ENCODE measurements at places on chromosomes 5 and 9. TPM values are rescaled to one million over a fixed set of nuclear protein-coding genes. Genes with fewer than 3 reads are reported as not detected.

Gene ACOT12
- not detected for total RNA-seq

Gene OR1J4
- not detected for total RNA-seq

Gene ACTBL2
- not detected for total RNA-seq

DNA sequence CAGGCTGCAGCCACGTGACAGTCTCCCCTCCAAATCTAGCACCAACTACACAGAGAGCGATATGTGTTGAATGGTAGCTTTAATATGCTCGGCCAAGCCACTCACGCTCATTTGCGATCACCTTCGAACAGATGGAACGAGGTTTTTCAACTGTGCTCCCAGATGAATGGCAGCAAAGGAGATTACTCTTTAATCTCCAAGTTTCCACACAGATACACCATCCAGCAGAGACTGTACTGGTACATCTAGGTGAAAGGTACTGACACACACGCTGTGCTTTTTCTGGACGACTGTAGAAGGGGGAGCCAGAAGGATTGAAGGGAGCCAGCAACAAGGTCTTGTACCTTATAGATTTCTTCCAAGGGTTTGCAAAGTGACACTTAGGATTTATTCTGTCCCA, 263.9 kb downstream of the NR3C1 start:
- DNase-seq = no peak

DNA sequence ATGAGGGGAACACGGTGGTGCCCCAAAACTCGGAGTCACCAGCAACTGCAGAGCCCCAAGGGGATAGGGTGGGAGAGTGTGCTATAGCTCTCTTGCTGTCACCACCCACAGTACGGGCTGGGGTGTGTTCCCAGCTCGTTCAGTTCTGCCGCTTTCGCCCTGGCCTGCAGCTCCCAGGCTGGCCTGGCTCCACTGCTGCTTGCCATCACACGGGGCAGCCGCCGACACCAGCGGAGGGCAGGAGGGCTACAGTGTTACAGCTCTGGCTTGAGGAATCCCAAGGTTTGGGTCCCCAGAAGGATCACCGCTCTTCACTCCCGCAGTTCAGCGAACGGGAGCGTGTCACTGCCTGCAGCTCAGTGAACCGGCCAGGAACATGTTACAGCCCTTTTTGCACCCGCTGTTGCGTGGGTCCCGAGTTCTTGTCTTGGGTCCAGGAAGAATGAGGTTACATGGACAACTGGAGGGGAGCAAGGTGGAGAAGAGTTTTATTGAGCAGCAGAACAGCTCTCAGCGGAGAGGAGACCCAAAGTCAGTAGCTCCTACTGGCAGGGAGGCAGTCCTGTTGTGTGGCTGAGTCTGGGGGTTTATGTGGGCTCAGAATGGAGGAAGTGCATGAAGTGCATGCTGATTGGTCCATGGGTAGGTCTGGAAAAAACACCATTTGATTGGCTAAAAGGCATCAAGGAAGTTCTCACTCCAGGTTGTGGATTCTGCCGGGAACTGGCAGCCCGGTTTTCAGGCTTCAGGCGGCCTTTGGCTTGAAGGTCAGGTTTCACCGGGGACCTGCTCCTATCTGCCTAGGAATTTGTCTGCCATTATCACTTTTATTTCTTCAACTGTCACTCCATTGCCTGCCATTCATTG, 113.4 kb downstream of the EHMT1 start:
- DNase-seq = no peak

Gene IFNK
- not detected for total RNA-seq

DNA sequence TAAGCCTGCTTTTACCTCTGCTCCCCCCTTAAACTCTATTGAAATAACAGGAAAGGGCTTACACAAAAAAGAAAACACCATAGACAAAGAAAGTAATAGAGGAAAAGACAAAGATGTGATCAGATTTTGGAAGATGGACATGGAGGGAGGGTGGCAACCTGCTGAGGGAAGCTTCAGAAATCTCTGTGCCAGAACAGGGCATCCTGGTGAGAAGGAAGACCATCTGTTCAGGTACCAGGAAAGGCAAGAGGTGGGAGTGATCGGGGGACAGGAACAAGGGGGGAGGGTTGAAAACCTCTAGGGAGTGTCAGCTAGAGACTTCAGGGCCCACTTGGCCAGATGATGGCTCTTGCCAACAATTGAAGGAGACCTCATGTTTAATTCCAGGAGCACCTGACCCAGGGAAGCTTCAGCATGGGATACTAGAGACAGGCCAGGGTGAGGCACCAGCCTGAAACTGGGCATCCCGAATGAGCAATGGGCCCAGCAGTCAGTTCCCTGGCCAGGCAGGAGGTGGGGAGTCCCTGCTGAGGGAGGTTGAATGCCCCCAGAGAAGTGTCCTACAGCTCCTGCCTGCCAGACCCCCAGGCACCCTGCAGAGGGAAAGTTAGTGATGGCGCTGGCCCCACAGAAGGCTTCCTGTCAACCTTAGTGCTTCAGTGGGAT, 8.2 kb downstream of the SQSTM1 start:
- no peak for DNase-seq

GRCh38 chr5:96655506-96655905, 6.7 kb upstream of the CAST start:
- DNase-seq = no peak

Gene TICAM2
- total RNA-seq = 6.9 TPM

DNA sequence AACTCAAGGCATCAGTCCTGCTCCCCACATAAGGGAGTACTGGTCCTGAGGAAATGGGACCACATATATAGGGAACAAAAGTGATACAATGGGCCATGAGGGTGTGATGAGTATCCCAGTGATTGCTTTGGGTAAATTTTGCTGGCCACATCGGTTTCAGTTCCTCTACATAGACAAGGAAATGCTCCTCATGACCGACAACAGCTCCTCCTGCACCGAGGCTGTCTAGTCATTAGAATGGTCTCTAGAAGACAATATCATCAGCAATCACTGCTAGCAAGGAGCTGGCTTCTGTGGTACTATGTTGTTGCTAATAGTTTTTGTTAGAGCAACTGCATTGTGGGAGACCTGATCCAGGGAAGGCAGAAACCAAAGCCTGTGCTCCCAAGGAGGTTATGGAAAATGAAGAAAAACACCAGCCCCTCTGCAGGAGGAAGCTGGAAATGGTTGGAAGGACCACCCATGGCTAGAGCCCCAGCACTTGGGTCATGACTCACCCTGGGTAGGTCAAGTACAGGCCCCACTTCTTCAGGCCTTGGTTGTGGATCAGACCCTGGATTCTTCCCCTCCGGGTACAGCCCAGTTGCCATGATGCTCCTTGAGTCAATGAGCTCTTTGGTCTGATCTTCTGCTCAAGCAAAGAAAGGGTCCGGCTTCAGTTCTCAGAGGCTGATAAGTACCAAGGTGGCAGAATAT, 3.4 kb upstream of the CTSL start:
- no peak for DNase-seq

- no peak for DNase-seq
These were observed 53.9 kb downstream of the PAM start for GRCh38 chr5:102809033-102809432.

DNA sequence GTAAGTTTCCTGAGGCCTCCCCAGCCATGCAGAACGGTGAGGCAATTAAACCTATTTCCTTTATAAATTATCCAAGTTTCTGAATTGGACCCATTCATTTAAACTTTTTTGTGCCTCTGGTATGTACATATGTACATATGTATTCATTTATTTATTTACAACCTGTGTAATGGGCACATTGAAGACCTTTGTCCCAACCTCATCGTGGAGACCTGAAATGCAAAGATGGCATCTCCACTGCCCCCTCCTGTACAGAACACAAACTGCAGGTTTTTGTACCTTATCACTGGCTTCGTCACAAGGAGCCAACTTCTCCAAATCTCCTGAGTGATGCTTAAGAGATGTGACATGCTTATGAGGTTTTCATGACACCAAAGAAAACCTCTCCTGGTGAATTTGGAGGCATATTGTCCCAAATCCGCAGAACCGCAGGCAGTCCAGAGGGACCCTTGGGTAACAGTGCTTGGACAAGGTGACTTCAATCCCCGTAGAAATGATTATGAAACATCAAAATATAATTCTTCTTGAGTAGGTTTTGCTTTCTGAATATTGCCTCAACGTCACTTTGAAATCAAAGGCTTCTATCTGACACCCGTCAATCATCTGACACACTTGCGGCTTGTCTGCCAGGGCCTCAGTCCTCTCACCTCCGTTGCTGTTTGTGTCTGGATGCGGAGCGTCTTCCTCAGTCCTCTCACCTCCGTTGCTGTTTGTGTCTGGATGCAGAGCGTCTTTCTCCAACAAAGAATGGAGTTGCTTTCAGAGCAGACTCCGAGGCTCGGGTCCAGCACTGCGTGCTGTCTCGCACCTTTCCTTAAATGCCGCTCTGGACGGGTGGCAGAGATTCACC, 135.0 kb upstream of the IRX4 start:
- DNase-seq = no peak

GRCh38 chr9:93003552-93004407, 54.7 kb upstream of the SUSD3 start:
- peak; percentile 87 for DNase-seq

DNA sequence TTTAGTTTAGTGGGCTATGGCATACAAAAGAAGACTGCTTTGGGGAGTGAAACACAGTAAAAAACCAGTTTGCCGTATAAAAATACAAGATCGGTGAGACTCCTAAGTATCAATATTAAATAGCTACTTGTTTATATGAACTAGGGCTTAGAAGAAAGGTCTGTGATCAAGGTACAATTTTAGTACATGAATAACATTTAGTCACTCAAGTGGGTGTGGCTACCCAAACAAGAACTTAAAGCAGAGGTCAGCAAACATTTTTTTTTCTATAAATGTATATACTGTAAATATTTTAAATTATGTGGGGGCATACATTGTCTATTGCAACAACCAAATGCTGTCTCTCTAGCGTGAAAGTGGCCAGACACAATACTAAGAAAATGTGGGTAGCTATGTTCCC, 1452.5 kb upstream of the NUDT12 start:
- no peak for DNase-seq

Gene PCDHA11
- 0.38 TPM for total RNA-seq

Gene CKMT2
- total RNA-seq = 3.0 TPM

GRCh38 chr5:161546470-161547301, at the start of gene GABRB2:
Gene GABRB2 (minus strand): TSS chr5:161546725. CDS start chr5:161546643, 82 bp downstream.
- peak; percentile 78 for DNase-seq

- no peak for DNase-seq
These were observed 1.1 kb upstream of the LRRC70 start for GRCh38 chr5:62577488-62577887.

- no peak for DNase-seq
These were observed 1100.4 kb upstream of the EDIL3 start for GRCh38 chr5:85484982-85485574.

Gene PCA3
- total RNA-seq = not detected

DNA sequence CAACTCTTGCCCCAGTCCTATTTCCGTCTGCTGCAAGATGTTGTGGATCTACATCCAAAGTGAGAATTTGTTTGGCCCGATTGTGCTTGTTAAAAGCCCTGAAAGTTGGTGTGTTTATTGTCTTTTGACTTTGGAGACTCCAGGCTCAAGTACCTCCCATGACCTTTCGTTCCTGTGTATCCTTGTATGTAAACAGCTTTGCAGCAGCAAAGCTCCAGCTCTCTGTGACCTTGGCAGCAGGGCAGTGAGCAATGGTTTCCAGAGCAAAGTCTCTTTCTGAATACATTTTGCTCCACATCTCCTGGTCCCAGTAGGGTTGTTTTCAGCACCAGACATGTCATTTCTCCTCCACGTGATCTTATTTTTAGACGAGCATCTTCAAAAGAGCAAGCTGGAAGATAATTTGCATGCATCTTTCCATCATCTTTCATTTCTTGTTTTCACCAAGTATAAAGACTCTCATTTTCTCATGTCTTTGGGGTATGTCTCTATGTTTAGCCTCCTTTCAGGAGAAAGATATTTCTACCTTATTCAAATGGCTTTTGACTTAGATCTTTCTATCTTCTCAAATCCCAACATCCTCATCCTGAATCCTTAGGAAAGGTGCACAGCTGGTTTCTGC, 68.1 kb upstream of the ERCC6L2 start:
- DNase-seq = no peak

GRCh38 chr5:142713121-142713706, 27.3 kb upstream of the FGF1 start:
- peak; percentile 93 for DNase-seq

DNA sequence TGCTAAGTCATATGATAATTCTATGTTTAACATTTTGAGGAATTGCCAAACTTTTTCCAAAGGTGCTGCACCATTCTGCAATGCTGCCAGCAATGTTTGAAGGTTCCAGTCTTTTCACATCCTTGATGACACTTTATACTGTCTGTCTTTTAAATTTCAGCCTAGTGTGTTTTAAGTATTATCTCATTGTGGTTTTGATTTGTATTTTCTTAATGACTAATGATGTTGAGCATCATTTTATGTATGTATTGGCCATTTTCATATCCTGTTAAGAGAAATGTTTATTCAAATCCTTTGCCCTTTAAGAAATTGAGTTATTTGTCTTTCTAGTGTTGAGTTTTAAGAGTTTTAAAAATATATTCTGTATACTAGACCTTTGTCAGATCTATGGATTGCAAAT, 5.0 kb upstream of the TEX48 start:
- no peak for DNase-seq

- DNase-seq = no peak
These were observed 97.6 kb downstream of the BASP1 start for GRCh38 chr5:17314907-17315471.

GRCh38 chr5:35487233-35488025, 130.2 kb upstream of the SPEF2 start:
- no peak for DNase-seq

Gene RECK
- total RNA-seq = 20.1 TPM

GRCh38 chr5:115961381-115962238, 665 bp upstream of the LVRN start:
- no peak for DNase-seq

- no peak for DNase-seq
These were observed 9.6 kb downstream of the AIF1L start for GRCh38 chr9:131105952-131106351.

Gene IL7R
- total RNA-seq = 226 TPM

Gene ADAMTSL1
- total RNA-seq = 7.3 TPM

DNA sequence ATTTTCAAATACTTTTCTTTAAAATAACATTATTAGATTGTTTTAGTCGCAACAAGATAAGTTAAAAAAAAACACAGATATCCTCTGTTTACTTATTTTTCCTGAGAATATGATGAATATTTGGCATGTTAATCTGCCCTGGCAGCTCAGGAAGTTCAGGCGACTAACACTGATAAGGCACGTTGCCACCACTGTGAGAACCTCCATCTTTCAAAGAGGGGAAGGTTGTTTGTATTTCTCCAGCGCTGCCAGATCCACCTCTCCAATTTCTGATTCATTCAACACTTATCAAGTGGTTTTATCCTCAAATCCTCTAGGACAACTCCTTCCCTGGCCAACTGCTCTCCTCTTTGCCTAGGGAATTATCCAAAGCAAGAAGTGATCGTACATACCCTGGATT, 21.8 kb downstream of the CTNNAL1 start:
- no peak for DNase-seq

- no peak for DNase-seq
These were observed 14.2 kb upstream of the CCDC180 start for GRCh38 chr9:97293207-97293721.

Gene IFNA2
- not detected for total RNA-seq
